ENCODE measurements at places on chromosomes 4 and X.

DNA sequence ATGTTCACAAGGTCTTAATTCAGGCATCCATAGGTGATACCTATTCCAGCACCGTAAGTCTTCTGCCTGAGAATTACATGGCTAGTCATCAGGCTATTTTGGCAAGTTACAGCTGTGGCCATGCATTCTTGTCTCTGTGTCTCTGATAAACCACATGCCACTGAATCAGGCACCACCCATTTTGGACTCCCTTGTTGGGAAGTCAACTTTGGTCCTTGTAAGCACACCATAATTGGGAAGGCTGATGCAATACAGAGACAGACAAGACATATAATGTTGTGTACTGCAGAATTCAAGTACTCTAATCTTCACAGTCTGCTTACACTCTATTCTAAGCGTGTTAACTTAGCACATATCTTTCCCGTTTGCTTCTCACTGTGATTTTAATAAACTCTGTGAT is 483.7 kb upstream of the FTHL17 start:
- DNase-seq = no peak

DNA sequence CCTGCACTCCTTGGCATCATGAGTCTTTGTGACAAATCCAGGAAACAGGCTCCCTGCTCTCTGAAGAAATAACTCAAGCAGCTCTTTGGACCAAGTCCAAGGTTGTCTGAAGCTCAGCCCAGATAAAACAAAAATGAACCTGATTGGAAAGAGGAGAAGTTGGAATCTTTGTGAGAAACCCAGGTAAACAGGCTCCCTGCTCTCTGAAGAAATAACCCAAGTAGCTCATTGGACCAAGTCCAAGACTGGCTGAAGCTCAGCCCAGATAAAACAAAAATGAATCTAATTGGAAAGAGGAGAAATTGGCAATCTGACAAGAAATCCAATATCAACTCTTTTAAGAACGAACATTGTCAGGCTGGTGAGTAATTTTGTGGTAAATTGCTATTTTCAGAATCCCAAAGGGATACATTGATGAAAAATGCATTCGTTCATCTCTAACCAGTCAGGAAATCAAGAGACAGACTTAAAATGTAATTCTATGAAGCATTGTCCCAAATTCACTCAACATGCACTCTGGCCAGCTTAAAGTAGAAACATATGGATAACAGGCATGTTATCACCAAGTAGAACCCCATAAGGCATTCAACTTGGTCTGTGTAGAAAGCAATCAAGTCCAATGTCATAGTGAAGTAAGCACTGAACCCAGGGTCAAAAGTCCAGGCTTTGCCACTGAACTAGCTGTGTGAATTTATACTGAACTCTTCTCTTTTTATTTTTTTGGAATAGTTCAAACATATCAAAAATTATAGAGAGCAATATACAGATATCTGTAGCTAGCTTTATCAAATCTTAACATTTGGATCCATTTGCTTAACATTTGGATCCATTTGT is 16.8 kb upstream of the NFXL1 start:
- peak; percentile 17 for DNase-seq

DNA sequence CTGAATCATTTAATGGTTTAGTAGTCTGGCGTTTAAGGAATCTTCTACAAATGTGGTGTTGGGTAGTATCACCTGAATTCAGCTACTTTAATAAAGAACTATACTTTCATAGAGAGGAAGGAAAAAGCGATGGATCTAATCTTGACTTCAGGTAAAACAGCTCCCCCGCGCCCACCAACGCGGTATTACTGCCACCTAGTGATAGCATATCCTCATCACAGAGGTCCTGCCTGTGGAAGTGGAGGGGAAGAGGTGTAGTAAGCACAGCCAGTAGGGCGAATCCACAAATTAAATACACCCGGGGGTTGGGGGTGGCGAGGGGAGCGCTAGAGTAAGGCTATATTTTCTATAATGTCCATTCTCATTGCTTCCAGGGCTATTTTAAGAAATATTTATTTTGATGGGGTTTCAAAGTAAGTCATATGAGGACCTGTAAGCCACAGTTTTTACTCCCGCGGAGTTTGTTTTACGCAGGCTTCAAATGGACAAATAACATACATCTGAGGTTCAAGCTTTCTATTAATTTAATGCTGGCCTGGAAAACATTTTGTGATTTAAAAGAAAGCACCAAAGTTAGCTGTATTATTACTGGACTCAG is 8.3 kb upstream of the DAPP1 start:
- DNase-seq = no peak

- no peak for DNase-seq
Measured at GRCh38 chr4:143514497-143514896, 995 bp downstream of the SMARCA5 start.

GRCh38 chr4:139599594-139600374 is 43.8 kb upstream of the SETD7 start:
- no peak for DNase-seq

DNA sequence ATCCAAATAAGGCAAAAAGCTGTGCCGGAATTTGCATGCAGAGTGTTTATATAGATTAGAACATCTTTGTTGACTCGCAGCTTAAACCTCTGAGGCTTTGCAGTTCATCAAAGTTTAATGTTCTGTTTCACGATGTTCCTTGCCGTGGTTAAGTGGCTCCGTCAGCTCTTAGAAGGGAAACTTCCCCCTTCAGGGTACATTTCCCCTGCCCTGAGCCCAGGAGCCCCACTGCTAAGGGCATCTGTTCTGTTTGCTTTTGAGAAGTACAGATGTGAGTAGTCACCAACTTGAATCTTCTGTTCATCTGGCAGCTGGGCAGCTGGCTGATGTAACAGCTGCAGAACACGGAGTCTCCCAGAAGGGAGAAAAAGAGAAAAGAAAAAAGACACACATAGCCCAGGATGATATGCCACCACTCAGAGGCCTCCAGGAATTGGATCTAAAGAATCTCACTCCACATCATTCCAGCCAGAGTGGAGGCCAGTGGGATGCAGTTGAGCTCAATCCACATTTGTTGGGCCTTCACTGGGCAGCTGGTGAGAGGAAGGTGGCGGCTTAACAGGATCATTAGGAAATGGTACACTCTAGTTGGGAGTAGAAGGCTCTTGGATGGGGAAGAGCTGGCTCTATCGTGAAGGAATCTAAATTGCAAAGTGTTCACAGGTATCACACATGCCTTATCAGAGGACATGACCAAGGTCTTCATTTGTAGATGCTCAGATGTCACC is 178.7 kb upstream of the RBPJ start:
- DNase-seq = no peak

GRCh38 chrX:72045552-72046277 is 86.0 kb downstream of the RTL5 start:
- no peak for DNase-seq

DNA sequence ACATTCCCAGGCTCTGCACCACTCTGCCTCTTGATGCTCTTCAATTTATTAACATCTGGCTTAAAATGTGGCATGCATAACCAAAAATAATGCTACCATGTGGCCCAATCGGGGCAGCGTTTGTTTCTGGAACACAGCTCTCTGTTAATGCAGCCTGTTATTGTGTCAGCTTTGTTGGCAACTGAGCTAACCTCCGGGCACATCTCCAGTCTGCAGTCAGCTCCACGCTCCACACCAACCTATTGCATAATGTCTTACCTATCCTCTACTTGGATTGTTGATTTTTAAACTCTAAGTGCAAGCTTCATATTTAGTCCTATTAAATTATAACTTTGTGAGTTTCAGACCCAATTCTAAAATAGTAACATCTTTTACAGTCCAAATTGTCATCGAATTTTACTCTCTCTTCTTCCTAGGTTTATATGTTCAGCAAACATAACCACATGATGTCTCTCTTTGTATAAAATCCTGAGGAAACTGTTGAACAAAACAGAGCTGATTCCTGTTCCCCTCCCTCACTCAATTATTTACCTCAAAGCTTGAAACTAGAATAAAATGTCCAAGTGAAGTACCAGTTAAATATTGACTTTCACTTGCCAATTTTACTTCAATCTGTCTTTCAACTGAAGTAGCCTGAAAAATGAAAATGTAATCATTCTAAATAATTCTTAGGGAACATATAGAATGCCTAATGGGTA is 92.2 kb upstream of the RAPGEF2 start:
- DNase-seq = peak; percentile 74

DNA sequence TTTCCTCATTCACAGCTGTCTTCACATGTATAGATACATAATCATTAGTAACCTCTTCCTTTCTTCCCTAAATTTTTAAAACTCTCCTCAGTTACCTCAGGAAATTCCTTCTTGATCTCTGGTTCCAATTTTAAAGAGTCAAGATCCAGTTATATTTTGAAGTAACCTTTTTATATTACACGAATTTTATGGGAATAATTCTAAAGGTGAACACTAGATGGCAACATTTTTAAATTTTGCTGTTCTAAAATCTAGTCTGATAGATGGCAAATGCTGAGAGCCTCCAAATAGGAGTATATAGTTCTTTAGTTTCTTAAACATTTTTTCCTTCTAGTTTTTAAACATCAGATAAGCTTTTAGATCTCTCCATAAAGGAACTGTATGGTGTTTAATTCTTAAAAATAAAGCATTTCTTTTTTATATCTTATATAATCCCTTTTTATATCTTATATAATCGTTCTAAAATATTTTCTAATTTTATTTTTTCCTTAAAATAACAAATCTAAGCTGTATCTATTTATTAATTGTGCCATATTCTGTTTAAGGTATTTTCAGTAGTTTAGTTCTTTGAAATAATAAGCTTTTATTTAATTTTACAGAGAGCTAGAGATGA is 37.9 kb upstream of the PAPSS1 start:
- DNase-seq = no peak

DNA sequence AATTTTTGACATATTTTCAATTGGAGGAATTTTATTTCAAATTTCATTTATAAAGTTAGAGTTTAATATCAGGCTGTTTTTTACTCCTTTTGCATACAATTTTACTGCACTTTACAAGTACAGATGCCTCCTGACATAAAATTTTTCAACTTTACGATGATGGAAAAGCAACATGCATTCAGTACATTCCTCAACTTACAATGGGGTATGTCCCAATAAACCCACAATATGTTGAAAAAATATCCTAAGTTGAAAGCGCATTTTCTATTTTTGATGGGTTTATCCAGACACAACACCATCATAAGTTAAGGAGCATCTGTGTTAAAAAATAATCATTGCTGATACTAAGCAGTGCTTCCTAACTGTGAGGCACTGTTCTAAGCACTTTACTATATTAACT is 4.3 kb downstream of the KLHL5 start:
- DNase-seq = no peak

GRCh38 chrX:41563876-41564275 is 116.7 kb downstream of the NYX start:
- DNase-seq = no peak

- DNase-seq = no peak
Measured at GRCh38 chr4:141540643-141541042, 95.7 kb upstream of the IL15 start.

DNA sequence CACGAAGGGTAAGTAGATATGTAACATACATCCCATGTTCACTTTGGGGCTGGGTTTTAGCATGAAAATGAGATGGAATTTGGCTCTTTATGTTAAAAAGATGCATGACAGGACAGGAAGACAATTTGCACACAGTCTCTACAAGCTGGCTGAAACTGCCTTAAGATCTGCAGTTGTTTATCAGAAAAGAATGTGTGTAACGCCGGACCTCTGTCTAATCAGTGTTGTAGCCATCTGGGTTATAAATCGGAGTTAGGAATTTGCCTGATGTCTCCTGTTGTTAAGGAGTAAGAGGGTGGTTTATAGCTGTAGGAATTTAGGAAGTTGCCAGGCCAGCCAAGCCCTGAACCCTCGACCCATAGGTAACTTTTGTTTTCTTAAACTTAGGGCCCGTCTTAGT is 562.9 kb upstream of the FAT1 start:
- DNase-seq = no peak

DNA sequence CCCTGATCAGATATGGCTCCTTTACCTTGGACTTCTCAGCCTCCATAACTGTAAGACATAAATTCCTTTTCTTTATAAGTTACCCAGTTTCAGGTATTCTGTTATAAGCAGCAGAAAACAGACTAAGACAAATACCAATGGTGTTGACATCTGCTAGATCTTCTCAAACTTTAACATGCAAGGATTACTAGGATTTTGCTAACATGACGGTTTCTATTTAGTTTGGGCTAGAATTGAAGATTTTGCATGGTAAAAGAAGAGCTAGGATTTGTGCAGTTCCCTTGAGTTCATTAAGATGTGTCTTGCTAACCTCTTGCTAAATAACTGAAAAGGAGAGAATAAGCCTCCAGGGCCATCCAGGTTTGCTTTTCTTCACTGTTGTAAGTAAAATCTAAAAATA is 5.3 kb upstream of the COPS4 start:
- DNase-seq = no peak

DNA sequence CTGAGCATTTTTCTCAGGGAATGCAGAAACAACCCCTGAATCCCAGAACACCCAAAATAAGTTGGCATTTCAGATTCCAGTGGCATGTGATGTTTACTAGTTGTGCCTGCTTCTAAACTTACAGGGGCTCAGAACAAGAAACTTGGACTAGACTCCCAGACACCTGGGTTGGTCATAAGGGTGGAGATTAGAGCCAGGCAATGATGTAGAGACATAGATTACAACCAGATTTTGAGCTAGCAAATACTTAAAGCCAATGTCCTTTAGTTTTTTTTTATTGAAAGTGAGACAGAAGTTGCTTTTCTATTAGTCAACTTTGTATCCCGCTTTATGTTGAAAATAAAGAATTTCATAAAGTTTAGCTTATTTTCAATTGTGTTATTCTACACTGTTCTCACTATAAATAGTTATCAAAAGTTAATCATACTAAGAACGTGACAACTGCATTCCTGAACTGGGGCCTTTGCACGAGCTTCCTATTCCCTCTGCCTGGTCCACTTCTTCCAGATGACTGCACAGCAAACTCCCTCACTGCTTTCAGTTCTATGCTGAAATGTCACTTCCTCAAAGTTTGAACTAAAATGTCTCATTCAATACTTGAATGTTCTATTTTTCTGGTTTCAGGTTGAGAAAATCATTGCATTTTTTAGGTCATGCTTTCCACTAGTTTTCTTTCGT is 224.7 kb upstream of the PPP1R2C start:
- DNase-seq = no peak

DNA sequence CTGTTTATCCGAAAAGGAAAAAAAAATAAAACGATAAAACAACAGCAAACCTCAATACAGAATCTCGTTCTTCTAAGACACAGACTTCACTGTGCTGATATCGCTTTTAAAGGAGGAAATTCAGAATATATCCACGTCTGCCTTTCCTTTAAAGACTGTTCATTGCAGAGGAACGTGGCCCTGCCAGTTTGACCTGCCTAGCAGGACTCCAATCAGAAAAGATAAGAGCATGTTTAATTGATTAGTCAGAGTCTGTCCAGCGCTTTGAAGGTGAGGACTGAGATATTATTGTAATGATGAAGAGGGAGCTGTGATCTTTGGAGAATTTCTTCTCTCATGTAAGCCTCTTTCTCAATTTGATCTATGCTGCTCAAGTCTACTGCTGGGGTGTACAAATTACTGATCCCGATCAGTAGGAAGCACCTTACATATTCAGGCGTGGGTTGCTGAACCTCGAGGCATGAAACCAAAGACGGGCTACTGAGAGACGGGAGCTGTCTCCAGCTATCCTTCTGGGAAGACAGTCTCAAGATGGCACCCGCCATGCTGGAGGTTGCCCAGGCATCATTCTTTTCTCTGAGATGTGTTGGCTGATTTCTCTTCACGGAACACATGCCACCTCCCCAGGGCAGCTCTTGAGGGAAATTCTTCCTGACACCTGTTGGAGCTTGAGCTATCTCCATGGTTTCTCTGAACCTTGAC is 146.1 kb downstream of the SHOX start:
- no peak for DNase-seq

GRCh38 chr4:7841071-7841470 is 98.6 kb downstream of the AFAP1 start:
- no peak for DNase-seq

Measured in AG09309 (cell line).